ENCODE measurements at places on chromosomes 2 and 18.

- no peak for DNase-seq
Observed at GRCh38 chr2:23859983-23860382, 66.9 kb downstream of the ATAD2B start.

GRCh38 chr2:227796045-227796711, 17.5 kb upstream of the CCL20 start:
- no peak for DNase-seq

DNA sequence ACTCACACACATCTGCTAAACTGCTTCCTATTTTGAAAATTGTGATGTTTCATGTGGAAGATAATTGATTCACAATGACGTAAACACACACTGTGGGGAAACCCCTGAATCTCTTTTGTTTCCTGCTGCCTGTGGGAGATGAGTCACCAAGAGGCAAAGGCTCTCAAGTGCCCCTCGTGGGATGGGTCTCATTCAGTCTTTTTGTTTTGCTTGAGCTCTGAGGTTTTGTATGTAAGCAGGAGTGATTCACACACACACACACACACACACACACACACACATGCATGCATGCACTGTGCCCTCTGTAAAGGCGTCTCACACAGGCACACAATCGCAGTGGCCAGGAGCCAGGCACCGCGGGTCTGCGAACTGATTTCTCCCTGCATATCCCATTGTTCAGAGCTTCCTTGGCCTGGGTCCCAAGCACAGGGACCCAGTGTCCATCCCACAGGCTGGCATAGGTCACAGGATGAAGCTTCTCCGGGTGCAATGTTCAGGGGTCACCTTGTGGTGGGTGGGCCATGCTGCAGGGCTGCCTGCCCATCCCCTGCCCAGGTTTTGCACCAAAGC, 12.1 kb upstream of the ARHGEF4 start:
- peak; percentile 8 for DNase-seq

GRCh38 chr2:242041816-242042215, 172.3 kb downstream of the RTP5 start:
- no peak for DNase-seq

- no peak for DNase-seq
Observed at GRCh38 chr18:73009691-73010090, 141.9 kb upstream of the NETO1 start.

GRCh38 chr18:70454704-70455322, 166.0 kb downstream of the SOCS6 start:
- DNase-seq: peak; percentile 24

GRCh38 chr18:79400091-79400590, 4.4 kb downstream of the NFATC1 start:
- DNase-seq: no peak

Data from NCI-H1930 (cell line).